ENCODE measurements at places on chromosomes 12 and 14.

GRCh38 chr14:98136012-98136789 is 1135.8 kb downstream of the BCL11B start:
- no peak for DNase-seq

DNA sequence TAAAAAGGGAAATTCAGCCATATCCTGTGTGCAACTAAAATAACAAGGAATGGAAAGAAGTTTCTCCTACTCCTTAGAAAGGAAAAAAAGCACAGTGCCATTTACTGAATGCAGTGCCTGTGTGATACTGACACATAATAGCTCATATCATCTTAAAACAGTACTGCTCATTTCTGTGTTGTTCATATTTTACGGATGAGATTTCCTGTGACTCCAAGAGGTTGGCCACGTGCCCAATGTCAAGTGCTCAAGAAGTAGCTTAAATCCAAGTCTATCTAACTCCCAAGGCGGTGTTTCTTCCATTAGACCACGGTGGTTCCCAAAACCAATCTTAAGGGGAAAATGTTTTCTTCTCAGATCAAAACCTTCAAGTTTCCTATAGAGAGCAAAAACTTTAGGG is 20.0 kb downstream of the MAP3K9 start:
- no peak for DNase-seq

GRCh38 chr12:129772501-129773493 is 131.0 kb downstream of the TMEM132D start:
- DNase-seq = no peak

DNA sequence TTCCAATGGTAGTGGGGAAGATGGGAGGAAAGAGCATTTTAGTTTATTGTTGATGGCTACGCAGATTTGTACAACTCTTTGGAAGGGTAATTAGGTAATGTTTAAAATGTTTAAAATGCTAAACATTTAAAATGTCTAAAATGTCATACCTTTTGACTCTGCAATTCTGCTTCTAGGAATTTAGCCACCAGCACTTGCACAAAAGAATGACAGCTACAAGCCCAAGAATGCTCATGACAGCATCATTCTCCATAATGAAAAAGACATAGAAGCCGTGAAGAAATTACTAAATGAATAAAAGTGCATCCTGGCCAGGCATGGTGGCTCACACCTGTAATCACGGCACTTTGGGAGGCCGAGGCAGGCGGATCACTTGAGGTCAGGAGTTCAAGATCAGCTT is 19.9 kb upstream of the DYNC1H1 start:
- DNase-seq = no peak

DNA sequence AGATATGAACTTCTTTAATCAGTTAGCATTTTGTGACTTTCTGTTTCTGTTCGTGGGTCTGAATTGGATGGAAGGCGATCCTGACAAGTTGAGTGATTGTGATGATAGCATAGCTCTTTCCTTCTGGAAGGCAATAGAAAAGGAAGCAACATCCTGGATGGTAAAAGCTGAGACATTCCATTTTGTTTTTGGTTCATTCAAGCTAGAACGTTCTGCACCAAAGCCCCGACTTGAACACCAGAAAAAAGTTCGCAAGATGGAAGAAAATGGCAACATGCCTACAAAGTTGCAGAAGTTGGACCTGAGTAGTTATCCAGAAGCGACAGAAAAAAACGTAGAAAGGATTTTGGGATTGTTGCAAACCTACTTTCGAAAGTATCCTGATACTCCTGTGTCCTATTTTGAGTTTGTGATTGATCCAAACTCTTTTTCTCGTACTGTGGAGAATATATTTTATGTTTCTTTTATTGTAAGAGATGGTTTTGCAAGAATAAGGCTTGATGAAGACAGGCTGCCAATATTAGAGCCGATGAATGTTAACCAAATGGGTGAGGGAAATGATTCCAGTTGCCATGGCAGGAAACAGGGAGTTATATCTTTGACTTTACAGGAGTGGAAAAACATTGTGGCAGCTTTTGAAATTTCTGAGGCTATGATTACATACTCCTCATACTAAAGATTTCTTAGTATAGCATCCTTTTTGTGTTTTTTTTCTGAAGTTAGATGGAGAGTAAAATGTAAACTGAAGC is 896 bp downstream of the EID3 start:
- no peak for DNase-seq

- no peak for DNase-seq
Observed at GRCh38 chr14:68174446-68174845, 354.9 kb downstream of the RAD51B start.

DNA sequence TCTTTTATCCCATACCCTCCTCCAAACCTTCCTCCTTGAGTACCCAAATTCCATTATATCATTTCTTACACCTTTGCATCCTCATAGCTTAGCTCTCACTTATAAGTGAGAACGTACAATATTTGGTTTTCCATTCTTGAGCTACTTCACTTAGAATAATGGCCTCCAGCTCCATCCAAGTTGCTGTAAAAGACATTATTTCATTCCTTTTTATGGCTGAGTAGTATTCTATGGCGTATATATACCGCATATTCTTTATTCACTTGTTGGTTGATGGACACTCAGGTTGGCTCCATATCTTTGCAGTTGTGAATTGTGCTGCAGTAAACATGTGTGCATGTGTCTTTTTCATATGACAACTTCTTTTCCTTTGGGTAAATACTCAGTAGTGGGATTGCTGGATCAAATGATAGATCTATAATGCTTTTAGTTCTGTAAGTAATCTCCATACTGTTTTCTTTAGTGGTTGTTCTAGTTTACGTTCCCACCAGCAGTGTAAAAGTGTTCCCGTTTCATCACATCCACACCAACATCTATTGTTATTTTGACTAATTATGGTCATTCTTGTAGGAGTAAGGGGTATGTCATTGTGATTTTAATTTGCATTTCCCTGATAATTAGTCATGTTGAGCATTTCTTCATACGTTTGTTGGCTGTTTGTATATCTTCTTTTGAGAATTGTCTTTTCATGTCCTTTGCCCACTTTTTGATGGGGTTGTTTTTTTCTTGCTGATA is 10.1 kb downstream of the RAB21 start:
- no peak for DNase-seq

DNA sequence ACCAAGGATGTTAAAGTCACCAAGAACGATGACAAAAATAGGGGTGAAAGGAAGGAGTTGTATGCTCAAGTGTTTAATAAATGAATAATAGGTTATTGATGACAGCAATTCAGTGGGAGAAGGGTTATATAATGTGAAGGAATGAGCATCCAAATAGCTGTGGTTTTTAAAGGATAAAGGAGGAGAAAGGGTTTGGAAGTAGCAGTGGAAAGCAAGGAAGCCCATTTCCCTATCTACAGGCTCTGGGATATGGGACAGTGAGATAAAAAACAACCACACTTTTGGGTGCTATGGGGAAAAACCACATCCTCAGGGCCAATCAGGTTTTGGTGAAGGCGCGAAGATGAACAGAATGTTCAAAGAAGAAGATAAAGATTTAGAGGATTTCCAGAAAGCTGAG is 258.6 kb downstream of the ZFP36L1 start:
- no peak for DNase-seq

DNA sequence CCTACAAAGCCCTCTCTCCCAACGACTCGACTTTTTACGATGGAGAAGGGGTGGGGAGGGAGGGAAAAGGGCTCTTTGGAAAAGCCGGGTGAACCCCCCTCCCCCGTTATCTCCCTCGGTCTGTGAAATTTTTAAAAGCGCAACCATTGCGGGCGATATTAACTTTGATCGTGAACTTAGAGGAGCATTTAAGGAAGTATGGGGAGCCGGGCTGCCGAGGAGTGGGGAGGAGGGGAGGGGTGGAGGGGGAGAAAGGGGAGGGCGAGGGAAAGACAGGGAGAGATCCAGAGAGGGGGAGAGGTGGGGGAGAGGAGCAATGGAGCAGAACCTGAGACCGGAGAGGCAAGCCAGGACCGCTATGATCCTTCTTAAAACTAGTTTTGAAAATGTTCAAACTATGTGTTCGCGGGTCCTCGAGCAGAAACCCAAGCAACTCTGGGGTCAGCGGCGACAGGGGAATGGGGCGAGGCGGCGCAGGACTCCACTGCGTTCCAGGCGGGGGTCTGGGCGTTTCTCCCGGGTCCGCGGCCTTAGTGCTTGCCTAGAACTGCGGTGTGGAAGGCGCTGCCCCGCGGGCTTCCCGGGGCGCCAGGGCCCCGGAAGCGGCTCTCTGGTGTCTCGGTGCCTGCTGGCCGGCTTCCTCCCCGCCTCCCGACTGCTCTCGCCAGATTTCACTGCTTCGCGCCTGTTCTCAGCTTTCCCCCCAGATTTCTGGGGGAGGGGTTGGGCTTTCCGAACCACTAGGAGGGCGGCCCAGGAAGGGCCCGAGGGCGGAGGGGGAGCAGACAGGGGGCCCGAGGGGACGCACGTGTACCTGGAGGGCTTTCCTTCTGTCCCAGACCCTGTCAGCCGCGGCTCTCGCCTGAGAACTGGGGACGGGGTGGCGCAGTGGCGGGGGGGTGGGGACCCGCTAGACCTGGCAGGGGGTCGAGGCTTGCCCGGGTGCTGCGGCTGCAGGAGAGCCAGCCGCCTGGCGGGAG is at the start of gene HOTAIR:
Gene HOTAIR (minus strand): TSS at position 871 of the 980 bp plus-strand sequence.
- peak; percentile 38 for DNase-seq

DNA sequence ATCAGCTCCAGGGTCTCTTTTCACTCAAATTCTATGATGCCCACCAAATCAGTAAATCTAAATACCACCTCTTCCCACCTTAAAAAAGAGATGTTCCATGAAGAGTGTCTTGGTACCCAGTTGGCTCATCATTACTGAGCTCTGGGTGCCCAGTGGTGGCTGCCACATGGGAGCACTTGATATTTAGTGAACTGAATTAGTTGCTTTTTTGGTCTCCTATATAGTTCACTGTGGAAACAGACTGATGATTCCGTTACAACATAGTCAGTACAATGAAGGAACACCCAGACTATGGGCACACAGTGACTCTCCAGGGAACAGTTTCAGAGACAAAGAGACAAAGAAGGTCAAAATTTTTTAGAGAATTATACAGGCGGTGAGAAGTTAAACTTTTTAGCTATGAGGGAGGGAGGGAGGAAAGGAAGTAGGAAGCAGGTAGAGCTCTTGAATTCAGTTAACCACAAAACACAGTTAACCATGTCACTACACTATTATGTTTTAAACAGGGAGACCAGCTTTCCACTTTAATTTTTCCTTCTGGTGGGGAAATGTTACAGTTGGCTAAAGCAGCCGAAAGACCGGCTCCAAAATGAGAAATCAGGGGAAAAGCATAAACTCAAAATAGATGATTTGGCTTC is 14.6 kb upstream of the YY1 start:
- no peak for DNase-seq

- no peak for DNase-seq
Observed at GRCh38 chr14:104419865-104420505, 159.6 kb upstream of the C14orf180 start.

GRCh38 chr14:85468816-85469215 is 61.1 kb upstream of the FLRT2 start:
- DNase-seq = peak; percentile 1

DNA sequence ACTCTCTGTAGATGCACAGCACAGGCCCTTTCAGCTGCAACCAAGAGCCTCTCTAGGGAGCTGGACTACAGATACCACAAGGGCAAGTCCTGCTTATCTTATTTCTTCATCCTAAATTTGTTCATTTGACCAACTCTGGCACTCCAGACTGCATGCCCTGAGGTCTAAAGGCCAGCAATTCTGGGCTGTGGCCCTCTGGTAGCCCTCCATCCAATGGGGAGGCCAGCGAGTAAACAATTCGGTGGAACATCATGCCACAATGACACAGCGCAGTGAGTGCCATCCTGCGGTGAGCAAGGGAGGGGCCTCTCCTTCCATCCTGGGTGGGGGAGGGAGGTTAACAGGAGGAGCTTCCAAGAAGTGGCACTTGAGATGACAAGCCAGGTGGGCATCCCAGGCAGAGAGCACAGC is 652 bp upstream of the SELPLG start:
- DNase-seq = peak; percentile 70

- DNase-seq = no peak
Observed at GRCh38 chr12:130952171-130952954, 1.3 kb upstream of the ADGRD1 start.

- DNase-seq = peak; percentile 58
Observed at GRCh38 chr12:51270951-51271518, 820 bp upstream of the SMAGP start.

Measured in DMS53 (cell line).